ENCODE measurements at places on chromosomes 16 and 17.

- no peak for DNase-seq
Observed at GRCh38 chr17:59800530-59800942, 92.2 kb downstream of the TUBD1 start.

GRCh38 chr16:85731179-85731578 is 19.7 kb downstream of the C16orf74 start:
- DNase-seq: no peak

DNA sequence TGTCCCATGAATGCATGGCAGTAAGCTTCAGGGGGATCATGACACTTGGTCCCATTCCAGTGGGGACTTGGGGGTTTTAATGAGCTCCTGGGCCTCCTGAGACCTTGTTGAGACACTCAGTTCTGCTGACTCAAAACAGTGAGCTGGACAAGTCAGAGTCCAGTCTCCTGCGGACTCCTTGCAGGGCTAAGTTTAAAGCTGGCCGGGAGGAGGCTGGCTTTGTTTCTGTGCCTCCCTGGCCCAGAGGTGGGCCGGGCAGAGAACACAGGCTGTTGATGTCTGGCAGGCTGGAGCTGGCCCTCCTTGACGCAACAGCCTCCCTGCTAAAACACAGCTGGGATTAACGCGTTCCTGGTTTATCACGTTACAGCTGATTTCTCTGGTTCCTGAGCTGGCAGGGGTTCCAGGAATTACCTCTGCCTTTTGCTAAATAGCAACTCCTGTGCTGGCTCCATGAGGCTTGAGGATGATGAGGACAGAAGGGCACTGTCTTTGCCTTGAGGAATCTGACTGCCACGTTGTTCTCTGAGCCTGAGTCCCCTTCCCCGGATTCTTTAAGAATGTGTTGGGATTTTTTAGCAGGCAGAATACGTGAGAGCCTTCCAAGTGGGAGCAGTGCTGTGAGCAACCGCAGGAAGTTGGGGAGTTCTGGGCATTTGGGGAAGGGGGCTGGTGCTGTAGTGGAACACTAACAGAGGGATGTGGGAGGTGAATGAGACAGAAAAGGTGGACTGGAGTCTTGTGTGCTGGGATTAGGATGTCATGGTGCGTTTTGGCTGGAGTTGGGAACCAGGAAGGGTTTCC is 2.0 kb downstream of the GPT2 start:
- no peak for DNase-seq

DNA sequence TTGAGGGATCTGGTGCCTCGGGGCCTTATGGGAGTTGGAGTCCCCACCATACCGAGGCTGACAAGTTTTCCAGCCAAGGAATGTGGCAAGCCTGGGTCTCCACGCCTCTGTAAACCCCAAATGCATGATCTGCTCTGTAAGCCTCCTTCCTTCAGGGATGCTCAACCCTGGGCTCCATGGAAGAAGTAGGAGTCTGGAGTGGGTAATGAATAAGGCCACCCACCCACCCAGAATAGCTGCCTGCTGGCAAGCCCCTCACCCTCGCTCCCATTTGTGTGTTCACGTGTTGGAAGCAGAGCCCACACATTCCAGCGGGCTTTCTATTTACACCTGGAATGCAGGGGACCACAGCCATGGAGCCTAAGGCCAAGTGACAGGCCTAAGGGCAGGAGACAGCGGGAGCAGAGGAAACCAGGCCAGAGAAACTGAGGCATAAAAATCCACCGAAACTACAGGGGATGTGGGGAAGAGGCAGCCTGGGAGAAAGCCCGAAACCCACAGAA is 4.4 kb downstream of the DLG4 start:
- no peak for DNase-seq

GRCh38 chr16:84503751-84504395 is 586 bp downstream of the MEAK7 start:
- DNase-seq: no peak

GRCh38 chr16:52727849-52728248 is 180.9 kb upstream of the TOX3 start:
- DNase-seq: no peak

- DNase-seq: no peak
Observed at GRCh38 chr16:76650582-76650981, 373.4 kb downstream of the CNTNAP4 start.

DNA sequence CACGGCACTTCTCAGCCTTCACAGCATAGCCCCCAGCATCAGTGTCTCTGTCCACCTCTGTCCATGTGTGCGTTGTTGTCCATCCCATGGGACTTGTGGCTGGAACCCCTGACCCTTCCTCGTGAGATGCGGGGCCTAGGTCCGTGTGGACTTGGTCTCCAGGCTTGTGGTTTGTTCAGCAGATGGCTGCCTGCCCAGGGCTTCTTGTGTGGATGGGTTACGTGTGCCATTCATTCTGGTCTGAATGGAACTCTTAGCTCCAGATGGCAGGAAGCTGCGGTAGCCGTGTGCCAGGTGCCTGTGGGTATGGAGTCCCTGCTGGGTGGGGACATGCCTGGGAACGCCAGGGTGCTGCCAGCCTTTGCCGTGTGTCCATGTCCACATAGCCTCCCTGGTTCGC is 31.7 kb upstream of the NUDT16L1 start:
- DNase-seq: no peak

DNA sequence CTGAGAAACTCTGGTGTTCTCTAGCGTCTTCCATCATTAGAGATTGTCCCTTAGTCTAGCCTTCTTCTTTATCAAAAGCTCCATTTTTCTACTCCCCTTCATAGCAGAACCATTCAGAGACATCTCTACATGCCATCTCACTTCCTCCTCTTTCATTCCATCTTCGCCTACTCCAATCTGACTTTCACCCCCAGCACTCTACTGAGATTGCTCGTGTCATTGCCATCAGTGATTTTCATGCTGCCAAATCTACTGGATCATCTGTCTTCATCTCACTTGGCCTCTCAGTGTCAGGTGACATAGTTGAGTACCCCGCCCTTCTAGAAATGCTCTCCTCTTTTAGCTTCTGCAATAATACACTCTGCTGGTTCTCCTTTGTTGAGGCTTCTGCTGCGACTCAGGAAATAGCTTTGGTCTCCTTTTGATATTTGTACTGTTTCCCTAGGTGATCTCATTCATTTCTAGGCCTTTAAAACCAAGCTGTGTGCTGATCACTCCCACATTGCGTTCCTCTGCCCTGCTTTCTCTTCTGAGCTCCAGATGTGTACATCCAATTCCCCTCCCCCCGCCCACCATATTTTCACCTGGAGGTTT is 119.1 kb downstream of the FTO start:
- DNase-seq: no peak

DNA sequence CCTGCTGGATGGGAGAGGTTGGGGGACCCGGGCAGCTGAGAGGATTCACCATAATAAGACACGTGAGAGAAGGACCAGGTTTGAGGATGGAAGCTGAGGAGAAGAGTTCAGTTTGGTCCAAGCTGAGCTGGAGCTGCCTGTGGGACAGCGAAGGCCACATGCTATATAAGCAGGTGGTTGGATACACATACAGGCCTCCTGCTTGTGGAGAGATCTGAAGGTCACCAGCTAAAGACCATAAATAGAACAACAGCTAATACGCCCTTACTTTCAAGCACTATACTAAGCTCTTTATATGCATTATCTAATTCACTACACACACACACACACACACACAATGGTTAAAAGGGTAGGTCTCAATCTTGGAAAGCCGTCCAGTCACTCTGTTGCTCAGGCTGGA is 32.1 kb downstream of the DUSP14 start:
- no peak for DNase-seq

DNA sequence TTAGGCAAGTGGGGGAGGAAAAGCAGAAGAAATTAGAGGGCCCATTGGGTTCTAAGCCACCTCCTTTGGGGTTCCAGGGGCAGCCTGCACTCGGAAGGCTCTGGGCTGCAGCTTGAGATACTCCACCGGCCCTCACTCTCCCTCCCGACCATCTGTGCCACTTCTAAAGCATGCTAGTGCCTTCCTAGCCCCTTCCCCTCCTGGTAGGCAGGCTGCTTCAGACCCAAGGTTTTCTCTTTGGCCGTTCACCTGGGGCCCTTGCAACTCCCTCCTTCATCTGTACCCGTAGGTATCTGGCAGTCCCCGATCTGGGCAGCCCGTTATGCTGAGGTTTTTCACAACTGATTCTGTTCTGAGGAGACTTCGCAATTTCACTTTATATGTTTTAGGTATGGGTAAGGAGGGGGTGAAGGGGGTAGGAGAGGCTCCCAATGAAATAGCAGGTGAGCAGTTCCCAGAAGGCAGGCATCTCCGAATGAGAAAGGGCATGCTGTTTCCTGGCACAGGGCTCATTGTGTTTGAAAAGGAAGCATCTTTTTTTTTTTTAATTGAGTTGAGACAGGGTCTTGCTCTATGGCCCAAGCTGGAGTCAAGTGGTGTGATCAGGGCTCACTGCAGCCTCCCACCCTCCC is 98.7 kb downstream of the RAB11FIP4 start:
- no peak for DNase-seq

DNA sequence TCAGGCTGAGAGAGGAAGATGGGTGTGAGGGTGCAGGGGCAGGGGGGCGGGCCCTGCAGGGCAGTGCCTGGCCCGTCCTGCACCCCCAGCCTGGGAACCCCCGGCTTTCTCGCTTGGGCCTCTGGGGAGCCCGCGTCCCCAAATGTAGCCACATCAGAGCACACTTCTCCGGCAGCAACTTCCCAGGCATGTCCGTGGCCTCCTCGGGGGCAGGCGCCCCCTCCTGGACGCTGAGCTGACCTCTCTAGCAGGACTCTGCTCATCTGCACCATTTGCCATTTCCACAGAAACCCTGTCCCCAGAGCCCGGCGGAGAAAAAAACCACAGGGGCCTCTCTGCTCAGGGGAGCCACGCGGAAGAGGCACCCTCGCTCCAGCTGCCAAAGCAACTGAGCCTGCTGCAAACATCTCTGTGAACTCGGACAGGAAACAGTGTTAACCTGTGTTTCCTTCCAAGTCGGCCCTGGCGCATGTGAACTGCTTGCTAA is 63.4 kb downstream of the KLHDC4 start:
- no peak for DNase-seq

DNA sequence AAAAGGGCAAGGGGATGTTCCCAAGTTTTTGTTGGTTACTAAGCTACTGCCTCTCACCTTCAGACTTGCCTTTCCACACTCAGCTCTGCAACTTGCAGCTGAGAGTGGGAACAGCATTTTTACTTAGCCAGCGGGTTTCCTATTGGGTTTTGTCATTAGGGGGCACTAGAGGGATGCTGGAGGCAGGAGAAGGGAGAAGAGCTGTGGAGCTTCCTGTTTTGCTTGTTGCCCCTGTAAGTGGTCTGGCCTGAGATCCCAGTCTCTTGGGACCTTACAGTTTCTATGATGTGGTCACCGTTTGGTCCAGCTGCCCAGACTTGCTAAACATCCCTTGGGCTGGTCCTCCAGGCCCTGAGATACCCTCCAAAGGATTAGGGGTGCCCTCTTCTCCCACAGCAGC is 209.6 kb upstream of the NLRP1 start:
- DNase-seq: no peak

DNA sequence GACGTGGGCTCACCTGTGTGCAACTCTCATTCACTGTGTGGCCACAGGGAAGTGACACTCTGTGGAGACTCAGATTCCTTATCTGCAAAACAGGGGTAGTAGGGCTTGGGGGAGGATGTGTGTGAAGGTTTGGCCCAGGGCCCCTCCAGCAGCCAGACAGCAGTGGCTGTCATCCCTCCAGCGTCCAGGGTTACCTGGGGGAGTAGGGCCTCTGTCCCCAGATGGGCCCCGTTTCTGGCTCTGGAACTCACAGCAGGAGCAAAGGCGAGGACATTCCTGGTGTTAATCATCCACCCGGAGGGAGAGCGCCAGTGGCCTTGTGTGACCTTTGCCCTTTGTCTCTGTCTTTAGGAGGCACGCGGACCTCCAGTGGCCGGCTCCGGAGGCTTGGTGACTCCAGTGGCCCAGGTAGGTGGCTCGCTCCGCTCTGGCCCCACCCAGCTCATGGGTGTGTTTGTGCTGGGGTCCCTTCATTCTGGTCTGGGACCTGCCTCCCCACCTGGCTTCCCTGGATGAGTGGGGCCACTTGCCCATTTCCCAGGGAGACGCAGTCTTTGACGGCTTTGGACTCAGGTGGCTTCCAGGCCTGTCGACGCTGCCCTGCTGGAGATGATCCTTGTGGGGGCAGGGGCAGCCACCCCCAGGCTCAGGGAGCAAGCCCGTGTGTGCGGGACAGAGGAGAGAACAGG is 166.2 kb downstream of the SEC14L1 start:
- DNase-seq: no peak

DNA sequence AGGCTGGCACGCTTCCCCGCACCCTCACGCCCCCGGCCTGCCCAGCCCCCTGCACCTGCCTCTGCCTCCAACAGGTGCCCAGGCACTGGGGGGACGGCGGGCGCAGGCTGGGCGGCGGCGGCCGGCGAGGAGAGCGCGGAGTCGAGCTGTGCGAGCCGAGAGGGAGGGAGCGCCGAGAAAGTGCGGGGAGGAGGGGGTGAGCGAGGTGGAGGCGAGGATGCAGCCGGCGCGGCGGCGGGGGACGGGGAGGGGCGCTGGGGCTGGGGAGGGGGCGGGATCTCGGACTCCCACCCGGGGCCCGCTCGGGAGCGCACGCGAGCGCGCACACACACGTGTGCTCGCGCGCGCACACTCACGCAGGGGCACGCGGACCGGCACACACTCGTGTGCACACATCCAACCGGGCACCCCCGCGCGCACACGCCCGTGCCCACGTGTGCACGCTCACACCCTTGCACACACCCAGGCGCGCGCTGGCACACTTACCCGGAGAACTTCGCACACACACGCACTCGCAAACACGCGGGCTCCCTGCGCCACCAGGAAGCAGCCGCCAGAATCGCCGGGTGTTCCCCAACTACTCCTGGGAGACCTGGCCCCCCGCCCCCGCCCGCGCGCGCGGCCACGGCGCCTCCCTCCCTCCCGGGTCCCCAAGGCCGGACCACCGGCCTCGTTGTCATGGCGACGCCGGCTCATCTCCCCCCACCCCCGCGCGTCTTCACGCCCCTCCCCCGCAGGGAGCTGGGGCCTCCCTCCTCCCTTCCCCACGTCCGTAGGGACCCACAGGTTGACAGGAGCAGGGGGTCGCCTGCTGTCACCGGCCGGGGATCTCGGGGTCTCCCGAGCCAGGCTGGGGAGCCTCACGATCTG is at the start of gene DOC2A:
TSS of gene DOC2A (minus strand) at position 184 of the 870 bp plus-strand sequence. CDS start 805 bp downstream, outside the sequence.
- no peak for DNase-seq

DNA sequence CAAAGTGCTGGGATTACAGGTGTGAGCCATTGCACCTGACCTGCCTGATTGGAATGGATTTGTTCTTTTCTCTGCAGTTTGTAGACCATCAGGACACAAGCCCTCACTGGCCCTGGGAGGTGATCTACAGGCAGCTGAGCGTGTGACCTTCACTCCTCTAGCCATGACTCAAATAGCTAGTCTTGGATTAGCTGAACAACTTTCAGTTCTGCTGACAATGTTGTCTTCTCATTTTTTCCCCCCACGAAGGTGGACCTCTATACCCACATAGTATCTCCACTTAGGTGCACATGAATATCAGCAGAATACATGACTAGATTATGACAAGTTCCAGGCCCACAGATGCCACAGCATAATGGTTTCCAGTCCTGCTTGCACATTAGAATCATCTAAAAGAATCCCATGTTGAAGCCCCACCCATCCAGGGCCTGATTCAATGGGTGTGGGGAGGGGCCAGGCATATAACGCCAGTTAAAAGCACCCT is 36.8 kb downstream of the HS3ST3B1 start:
- DNase-seq: no peak

Data from cortex of kidney (tissue), 1 donor.